Activated T-cell treated with anti-CD3 and anti-CD28 coated beads for 24 hours (primary cell): ENCODE measurements at places on chromosomes 5 and 9.
A peak's percentile ranks its signal among the peaks of the same experiment; 100 is the strongest.

GRCh38 chr9:119029886-119030285 is 339.3 kb downstream of the BRINP1 start:
- DNase-seq = no peak

GRCh38 chr9:97767891-97768290 is 70.8 kb upstream of the XPA start:
- DNase-seq = no peak

DNA sequence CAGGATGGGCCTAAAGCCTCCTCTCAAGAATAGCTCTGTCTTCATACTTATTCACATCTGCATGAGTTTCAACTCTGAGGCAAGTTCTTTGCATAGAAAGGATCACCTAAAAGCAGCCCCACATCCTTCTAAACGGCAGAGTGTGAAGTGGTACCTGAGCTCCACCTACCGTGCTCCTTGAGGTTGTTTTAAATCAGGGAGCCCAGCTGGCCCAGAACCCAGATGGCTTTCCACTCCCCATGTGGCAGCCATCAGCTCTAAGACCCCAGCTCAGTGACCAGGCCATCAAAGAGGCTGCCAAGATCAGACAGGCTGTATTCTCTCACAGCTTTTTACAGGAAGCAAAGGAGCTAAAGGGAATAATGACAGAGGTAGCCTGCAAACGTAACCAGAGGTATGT is 299.3 kb downstream of the RASEF start:
- DNase-seq = no peak

GRCh38 chr9:108832179-108832500 is 23.6 kb downstream of the ACTL7B start:
- no peak for DNase-seq

GRCh38 chr5:118883362-118883761 is 105.0 kb downstream of the DTWD2 start:
- DNase-seq = no peak

GRCh38 chr9:92728831-92729734 is 35.5 kb downstream of the BICD2 start:
- DNase-seq = no peak

GRCh38 chr5:98940581-98940980 is 11.8 kb upstream of the CHD1 start:
- DNase-seq = no peak

- DNase-seq = no peak
Measured at GRCh38 chr9:137750566-137750965, 127.0 kb upstream of the CACNA1B start.

- DNase-seq = no peak
Measured at GRCh38 chr5:56543441-56544388, 271.6 kb upstream of the MAP3K1 start.

DNA sequence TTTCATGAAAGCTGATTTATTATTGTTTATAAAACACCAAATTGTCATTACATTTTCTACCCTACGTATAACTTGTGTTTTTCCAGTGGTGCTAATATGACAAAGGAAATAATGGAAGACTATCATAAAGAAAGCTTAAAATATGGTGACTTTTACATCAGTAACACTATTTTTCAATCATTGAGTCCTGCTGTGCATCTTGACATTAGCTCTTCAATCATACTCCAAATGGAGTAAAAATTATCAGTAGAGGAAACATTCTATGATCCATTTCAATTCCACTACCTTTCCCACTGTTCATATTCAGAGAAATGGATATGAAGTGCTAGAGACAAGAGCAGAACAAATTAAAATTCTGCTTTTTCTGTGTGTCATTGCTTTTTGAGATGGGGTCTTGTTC is 536.6 kb downstream of the RAB3C start:
- no peak for DNase-seq

DNA sequence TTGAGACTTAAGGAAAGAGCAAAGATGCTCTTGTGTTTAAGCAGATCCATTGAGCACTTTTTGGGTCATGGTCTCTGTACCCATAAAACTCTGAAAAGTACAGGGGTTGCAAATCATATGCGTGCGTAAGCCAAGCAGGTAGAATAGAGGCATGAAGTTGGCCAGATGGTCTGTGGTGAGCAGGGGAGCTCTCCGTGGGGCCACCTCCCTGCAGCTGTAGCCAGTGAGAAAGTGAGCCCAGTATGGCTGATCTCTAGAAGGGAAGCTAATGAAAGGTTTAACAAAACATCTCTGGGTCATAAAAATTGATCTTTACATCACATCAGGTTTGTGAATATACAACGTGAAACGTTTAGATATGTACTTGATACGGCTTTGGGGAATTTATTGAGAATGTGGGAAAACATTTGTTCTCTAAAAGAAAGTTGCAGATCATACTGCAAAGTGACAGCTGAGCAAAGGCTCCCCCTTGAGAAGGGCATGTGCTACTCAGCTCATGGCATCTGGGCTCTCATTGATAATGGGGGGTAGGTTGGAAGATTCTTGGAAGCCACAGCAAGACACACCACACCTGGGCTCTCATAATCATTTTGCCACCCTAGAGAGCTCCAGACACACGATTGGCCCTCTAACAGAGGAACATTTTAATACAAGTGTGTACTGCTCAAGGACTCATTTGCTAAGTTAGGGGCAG is 30.6 kb downstream of the SH3GL2 start:
- DNase-seq = no peak

GRCh38 chr5:109234381-109234780 is 175.4 kb downstream of the PJA2 start:
- no peak for DNase-seq

DNA sequence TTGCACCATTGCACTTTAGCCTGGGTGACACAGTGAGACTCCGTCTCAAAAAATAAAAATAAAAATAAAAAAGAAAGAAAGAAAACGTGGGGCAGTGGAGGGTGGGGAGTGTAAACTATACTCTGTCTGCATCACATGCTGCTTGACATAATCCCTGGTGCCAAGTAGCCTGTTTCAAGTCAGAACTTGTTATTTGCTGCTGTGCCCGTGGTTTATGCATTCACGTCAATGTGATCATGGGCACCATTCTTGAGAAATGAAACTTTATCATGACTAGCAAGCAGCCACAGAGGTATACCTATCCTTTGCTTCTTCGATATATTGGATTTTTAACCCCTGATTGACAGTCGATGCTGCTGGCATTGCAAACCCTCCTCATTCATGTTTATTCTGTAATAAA is 4.1 kb upstream of the SMU1 start:
- DNase-seq = no peak

GRCh38 chr5:58327289-58327688 is 132.6 kb downstream of the PLK2 start:
- no peak for DNase-seq

GRCh38 chr5:115388240-115388639 is 91.8 kb upstream of the CCDC112 start:
- no peak for DNase-seq

GRCh38 chr9:38380872-38381534 is 11.5 kb upstream of the ALDH1B1 start:
- DNase-seq = no peak

GRCh38 chr9:136185066-136185465 is 19.9 kb downstream of the LHX3 start:
- no peak for DNase-seq

DNA sequence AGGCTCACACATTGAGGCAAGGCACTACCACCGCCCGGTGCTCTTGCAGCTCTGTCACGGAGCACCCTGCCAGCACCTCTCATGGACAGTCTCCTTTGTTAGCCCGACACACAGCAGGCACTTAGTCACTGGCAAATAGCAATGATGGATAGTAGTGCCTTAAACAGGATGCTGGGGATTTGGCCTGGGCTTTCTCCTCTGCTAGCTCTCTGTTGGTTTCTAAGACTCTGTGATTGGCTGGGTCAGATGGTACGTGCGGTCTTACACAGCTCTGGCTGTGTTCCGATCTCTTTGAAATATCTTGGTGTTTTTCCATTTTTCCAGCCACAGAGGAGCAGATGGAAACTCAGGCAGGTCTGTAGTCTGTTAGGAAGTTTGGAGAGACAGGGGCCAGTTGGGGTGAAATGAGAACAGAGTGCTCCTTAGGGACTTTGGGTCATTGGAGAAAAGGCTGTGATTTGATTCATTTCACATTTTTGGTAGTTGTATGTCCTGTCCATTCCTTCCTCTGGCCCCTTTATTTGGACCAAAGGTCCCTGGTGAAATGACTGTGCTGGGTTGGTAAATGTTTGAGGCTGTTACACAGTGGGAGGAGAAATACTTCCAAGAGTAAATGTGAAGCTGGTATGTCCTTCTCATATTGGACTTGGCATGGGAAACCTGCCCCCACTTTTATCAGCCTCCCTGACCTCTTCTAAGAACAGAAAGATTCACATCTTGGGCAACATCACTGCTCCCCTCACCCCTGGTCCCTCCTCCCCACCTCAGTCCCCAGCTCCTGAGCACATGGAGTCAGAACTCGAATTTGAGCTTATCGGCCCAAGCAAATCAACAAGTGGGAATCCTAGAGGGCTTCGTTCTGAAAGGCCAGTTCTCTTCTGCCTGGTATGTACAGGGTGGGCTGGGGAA is 3.4 kb downstream of the SMIM3 start:
- no peak for DNase-seq

GRCh38 chr9:87505869-87506678 is 8.4 kb downstream of the DAPK1 start:
- no peak for DNase-seq

DNA sequence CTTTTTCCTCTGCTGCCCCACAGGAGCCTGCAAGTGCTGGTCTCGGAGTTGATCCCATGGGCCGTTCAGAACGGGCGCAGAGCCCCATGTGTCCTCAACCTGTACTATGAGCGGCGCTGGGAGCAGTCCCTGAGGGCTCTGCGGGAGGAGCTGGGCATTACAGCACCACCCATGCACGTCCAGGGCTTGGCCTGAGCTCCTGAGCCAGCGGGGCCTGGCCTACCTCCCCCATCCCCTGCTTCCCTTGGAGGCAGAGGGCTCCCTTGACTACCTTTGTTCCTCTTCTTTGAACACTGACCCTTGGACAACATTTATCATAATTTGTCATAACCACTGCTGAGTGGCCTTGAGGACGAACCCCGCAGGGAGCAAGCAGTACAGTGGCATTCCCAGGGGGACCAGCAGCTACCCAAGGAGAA is 6.9 kb upstream of the SLC27A4 start:
- no peak for DNase-seq

- DNase-seq = no peak
Measured at GRCh38 chr9:1979741-1980367, 35.3 kb upstream of the SMARCA2 start.

GRCh38 chr9:95570646-95571045 is 53.9 kb upstream of the PTCH1 start:
- DNase-seq = no peak

DNA sequence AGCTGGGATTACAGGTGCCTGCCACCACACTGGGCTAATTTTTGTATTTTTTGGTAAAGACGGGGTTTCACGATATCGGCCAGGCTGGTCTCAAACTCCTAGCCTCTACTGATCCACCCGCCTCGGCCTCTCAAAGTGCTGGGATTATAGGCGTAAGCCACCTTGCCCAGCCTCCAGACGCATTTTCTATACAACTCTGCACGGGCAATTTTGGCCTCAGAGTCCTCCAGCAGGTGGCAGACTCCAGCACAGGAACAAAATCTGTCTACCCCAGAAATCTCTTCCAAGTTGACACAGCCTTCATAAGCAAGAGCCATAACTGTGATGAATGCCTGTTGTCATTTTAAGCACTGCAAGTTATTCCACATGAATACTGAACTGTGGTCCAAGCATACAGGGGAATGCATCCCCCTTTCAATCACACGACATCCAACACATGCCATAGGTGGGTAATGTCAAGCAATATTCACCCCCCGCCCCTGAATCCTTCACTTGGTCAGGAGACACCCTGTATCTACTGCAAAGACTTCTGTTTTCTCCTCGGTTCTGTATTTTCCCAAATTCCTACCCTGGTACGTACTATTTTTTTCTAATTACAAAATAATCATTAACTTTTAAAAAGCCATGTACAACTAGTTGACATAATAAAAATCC is 50.8 kb downstream of the ALDH7A1 start:
- peak; percentile 6 for DNase-seq

GRCh38 chr5:105640328-105640727 is 2030.4 kb downstream of the EFNA5 start:
- DNase-seq = no peak

GRCh38 chr5:131250751-131251475 is 12.9 kb upstream of the CDC42SE2 start:
- no peak for DNase-seq

DNA sequence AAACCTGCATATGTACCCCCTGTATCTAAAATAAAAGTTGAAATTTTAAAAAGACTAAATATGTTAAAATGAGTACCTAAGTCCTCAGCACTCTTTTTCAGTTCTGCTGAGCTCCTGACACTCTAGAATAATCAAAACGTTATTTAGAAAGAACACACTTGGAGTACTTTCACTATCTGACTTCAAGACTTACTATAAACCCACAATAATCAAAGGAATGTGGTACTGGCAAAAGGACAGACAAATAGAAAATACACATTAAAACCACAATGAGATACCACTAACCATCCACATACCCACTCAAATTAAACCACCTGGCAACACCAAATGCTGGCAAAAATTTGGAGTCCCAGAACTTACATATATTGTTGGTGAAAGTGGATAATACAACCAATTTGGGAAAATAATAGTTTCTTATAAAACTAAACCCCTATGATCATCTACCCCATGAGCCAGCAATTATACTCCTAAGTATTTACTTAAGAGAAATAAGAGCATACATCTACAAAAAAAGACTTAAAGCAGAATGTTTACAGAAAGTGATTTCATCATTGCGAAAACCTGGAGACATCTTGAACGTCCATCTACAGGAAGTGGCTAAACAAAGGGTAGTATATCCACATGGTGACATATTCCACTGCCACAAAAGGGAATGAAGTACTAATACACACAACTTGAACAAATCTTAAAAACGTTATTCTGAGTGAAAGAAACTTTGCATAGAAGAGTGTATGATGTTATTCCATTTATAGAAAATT is 12.8 kb upstream of the PRSS3 start:
- no peak for DNase-seq

- DNase-seq = no peak
Measured at GRCh38 chr9:104911032-104911607, 16.8 kb downstream of the ABCA1 start.

- no peak for DNase-seq
Measured at GRCh38 chr5:174409971-174410370, 314.4 kb upstream of the MSX2 start.

DNA sequence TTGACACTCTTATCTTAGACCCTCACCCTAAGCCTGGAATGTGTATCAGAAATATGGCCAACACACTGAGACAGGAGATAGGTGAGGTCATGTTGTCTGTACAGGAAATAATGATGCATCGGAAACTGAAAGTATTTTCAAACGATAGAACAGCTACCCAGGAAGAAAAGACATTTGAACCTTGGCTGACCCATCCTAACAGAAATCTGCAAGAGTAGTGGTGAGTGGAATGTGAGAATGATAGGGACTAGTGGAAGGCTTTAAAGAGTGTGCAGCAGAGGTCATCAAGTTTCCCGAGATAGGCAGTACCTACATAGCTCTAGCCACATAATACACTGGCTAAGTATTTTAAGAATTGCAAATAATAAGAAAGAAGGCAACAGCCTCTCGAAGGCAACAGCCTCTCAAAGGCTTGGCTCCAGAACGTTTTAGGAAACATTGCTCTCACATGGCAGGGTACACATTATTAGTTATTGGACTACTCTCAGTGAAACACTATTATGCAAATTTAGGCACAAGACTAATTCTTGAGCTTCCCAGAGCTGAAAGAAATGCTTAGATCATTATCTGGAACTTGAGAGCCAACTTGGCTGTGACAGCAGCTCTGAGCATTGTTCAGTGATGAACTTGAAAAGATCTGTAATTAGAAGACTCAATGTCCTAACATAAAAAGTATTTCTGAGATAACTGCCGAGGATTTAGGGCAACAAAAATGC is 133.1 kb upstream of the FBXL7 start:
- DNase-seq = no peak

- DNase-seq = no peak
Measured at GRCh38 chr9:137462396-137462985, 3.4 kb upstream of the NSMF start.

- DNase-seq = no peak
Measured at GRCh38 chr5:156350256-156350655, 23.3 kb downstream of the SGCD start.
